ENCODE measurements at places on chromosomes 6 and 20.

- DNase-seq = no peak
These were observed 17.9 kb upstream of the THEMIS start for GRCh38 chr6:127918506-127919427.

- DNase-seq = no peak
These were observed 259.4 kb upstream of the STXBP5 start for GRCh38 chr6:146944809-146945208.

- DNase-seq = no peak
These were observed 8.2 kb downstream of the DLL1 start for GRCh38 chr6:170282512-170283158.

GRCh38 chr6:109429496-109429895 lies 10.9 kb downstream of the PPIL6 start:
- DNase-seq = no peak

- DNase-seq = no peak
These were observed 10.3 kb upstream of the IER3 start for GRCh38 chr6:30754631-30755030.

DNA sequence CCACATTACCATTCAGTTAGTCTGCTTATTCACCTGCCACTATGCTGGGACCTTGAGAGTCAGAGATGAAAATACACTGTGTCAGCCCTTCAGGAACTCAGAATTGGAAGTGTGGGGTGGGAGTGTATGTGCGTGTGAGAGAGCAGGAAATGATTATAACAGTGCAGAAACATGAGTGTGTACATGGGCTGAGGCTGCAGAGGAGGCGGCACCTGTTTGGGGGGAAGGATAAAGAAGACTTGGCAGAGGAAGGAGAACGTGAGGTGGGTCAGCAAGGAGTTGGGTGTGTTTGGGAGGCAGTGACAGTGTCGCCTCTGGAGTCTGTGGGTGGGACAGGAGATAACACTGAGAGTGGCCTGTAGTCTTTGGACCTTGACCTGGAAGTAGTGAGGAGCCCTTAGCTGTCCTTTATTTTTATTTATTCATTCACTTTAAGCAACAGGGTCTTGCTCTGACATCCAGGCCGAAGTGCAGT lies 3.1 kb downstream of the CHMP4B start:
- no peak for DNase-seq

GRCh38 chr20:11853359-11853758 lies 64.3 kb upstream of the BTBD3 start:
- no peak for DNase-seq

DNA sequence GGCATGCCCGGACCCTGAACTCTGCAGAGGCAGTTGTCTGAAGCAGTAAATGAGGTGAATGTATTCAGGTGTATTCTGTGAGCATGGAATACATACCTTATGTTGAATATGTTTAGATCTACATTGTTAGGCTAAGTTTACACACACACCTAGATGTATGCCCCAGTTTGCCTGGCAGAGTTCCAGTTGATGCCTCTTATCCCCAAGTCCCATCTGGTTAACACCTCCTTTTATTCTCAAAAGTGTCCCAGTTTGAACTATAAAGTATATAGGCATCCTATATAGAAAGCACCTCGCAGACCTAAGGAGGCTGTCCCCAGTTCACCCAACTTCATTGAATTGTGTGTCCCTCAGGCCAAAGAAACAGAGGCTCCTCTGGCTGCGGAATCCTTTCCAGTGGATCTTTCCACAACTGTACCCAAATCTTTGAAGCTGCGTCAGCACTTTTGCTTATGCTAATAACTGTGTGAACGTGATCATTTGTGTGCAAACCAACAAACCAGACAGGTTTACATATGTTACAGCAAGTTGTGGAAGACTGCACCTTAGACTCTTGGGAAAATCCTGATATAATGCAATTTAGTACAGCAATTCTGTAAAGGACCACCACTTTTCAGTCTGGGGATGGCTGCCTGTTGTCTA lies 4.8 kb upstream of the DHX35 start:
- no peak for DNase-seq

DNA sequence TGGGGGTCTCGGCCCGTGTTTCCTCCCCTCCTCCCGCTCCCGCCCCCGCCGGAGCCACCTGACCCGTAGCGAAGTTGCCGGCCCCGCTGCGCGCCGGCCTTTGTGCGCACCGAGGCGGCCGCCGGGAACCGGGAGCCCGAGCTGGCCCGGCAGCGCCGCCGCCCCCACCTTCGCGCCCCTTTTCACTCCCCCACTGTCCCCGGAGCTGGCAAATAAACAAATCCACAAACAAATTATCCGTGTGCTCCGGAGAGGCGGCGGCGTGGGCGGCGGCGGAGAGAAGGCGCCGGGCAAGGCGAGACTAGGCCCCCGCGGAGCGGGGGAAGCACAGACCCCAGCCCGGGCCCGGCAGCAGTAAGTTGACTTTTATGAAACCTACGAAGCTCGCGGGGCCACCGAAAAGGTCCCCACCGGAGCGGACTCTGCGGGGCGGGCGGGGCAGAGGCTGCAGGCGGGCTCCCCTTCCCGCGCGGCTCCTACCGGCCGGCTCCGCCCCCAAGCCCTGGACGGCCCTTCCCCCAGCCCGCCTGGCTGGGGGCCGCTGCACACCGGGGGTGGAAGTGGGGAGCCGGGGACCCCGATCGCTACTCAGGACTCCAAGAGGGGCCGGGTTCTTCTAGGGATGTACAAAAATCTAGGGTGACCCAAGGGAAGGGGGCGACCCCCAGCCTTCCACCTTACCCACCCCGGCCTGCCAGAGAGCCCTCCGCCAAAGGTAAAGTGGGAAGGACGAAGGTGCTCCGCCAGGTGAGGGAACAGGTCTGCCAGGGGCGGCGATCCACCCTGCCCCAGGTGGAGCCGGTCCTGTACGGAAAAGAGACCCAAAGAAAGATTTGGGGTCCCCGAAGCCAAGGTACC lies 40.7 kb downstream of the YTHDF1 start:
- DNase-seq = no peak

GRCh38 chr6:83708546-83708969 lies 343 bp downstream of the SNAP91 start:
- DNase-seq = no peak

DNA sequence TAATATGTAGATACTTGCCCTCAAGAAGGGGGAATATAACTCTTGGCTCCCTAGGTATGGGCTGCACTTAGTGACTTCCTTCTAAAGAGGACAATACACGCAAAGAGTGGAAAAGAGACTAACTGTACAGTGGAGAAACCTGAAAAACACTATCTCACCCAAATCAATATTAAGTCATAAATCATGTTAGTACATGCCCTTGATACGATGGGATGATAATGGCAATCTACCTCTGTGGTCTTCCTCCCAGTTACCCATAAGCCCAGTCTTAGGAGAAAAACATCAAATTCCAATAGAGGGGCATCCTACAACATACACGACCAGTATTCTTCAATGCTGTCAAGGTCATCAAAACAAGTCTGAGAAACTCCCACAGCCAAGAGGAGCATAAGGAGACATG lies 1.3 kb downstream of the TRIM26 start:
- DNase-seq = no peak

DNA sequence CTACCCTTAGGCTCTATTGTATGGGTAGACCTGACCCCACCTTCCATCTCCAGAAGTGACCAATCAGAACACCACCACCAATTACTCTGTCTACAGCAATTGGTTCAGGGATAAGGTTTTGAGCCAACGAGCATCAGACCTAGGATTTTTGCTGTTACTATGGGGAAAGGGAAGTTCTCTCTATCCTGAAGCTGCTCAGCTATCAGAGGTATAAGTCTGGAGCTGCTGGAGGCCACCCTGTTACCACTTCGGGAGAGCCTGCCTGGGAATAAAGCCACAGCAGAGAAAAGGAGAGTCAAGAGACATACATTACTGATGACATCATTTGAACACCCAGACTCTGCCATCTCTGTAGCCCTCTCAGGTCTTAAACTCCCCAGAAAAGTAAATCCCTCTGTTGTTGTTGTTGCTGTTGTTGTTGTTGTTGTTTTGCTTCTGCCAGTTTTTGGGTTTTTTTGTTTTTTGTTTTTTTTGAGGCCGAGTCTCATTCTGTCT lies 94.5 kb downstream of the PREX1 start:
- DNase-seq = no peak

DNA sequence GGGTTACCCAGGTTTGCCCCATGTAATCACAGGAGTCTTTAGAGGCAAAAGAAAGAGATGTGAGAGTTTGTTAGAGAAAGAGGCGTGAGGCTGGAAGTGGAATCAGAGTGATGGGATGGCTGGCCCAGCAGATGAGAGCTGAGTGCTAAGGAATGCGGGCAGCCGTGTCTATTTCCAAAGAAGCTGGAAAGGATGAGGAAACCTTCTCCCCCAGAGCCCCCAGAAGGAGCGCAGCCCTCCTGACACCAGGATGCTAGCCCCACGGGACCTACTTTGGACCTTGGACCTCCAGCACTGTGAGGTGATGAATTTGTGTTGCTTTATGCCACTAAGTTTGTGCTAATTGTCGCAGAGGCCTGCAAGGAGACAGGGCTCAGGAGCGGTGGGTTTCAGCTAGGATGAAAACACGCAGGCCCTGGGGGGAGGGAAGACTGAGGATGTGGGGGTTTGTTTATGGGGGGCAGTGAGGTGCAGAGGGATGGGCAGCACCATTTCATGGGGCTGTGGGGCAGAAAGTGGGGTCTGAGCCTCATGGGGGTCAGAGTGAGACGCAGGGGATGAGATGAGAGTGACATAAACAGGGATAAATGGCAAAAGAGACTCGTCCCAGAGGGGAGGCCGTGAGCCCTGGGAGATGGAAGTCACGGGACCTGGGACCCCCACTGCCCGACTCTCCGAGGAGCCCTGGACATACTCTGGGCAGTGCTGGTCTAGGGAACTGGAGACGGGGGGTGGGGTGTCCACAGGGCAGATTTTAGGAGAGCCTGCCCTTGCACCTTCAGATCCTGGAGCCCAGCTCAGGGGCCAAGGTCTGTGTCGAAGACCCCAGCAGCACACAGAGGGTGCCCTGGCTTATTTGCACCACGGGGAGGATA lies 160.2 kb downstream of the NFATC2 start:
- DNase-seq = no peak

DNA sequence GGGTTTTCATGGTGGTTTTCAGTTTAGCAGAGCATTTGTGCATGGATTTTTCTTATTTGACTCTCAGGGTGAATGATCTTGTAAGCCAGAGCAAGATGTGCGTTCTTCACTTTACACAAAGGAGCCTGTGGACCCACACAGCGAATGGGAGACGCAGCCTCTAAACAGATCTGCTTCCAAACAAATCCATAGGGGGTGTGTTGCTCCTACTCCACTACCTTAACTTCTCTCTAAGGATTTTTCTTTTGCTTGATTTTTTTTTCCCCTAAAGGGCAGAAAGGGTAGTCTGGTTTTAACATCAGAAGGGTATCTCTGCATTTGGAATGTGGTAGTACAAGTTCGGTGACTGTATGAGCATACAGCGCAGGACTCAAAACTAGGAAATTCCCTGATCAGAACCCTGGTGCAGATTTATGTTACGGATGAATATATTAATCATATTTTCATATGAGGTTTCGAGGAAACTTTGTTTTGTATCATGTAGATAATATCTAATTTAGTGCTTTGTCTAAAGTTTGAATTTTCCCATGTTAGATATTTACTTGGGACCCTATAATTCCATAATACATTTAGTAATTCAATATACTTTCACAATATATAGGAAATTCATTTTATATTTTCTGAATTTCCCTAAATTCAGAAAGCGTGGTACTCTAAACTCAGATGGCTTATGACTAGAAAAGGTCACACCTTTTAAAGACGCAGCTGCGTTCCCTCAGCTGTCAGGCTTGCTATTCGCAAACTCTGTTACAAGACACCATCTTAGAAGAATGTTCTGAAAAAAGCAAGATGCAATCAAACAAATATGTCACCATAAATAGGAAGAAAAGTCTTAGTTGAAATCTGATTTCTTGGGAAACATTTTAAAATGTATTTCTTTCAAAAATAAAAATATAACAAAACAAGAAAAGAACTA lies 196.9 kb downstream of the TMEM242 start:
- no peak for DNase-seq

GRCh38 chr6:161547617-161548016 lies 273.8 kb upstream of the AGPAT4 start:
- DNase-seq = no peak

- DNase-seq = no peak
These were observed 60.2 kb downstream of the ADAT2 start for GRCh38 chr6:143390278-143390677.

DNA sequence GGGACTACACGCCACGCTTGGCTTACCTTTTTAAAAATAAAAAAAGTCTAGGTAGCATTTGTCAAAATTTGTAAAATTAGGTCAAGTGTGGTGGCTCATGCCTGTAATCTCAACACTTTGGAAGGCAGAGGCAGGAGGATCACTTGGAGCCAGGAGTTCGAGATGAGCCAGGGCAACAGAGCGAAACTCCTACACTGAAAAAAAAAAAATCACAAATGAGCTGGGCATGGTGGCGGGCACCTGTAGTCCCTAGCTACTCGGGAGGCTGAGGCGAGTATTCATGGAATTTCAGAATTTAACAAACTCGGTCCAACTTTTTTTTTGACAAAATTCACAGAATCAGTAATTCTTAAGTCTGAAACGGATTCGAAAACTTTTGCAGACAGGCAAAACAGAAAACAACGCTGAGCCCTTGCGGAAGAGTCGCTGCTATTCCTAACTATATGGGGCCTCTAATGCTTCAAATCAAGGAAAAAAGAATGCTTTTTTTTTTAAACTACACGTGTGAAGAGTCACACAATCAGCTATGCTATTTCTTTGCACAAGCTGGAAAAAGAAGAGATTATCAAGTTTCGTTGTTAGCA lies 62.9 kb downstream of the GTF2H5 start:
- no peak for DNase-seq

DNA sequence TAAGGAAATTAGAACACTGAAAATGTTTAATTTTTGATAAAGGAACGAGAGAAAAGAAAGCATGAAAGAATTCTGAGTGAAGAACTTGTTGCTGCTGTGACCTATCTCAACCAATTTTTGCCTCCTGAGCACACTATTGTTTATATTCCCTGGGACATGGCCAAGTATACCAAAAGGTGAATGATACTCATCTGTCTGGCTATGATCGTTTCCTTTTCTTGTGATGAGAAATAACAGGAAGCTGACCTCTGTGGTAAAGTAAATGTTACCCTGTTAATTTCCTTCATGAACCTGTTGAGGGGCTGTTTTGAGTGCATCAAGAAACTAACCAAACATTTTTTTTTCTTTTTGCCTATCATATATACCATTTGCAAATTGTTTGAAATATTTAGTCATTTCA lies 69.1 kb downstream of the FIG4 start:
- no peak for DNase-seq

GRCh38 chr6:46078294-46078693 lies 51.5 kb upstream of the ENPP4 start:
- DNase-seq = no peak

- DNase-seq = no peak
These were observed 166.1 kb downstream of the GMPR start for GRCh38 chr6:16404456-16404855.

- DNase-seq = no peak
These were observed 11.7 kb downstream of the PHIP start for GRCh38 chr6:79066330-79066729.

- DNase-seq = no peak
These were observed 177.7 kb downstream of the TSHZ2 start for GRCh38 chr20:53149890-53150205.

Data from cortex of kidney (tissue), 1 donor.